Right atrium auricular region (tissue), 2 donors: ENCODE measurements at places on chromosomes 2 and 18.

DNA sequence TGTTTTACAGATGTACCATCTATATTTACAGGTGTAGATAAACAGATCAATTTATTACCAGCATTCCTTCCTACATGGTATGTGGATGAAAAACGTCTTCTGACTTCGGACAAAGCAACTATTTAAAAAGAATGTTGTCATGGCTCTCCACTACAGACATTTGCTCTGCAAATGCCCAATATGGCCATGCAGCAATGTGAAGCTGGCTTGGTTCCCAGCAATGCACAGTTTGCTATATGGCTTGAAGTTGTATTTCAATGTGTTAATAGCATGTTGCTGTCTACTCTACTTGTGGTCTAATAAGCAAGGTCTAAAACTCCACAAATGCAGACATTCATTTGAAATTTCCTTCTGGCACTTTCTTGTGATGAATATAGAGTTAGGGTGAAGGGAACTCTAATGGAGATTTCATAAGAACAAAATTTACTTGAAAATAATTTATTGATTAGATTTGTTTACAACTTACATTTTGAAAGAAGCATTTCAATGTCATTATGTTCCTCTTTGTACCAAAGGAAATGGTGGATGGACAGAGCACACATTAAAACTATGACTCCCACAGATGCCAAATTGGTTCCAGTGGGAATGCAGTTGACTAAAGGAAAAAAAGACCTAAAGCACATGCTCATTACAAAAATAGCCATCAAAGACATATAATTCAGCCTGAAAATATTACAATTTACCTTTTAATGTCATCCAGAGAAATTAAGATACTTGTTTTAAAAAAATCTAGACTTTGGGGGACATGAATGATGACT is 234.0 kb downstream of the DYM start:
- DNase-seq = no peak

GRCh38 chr2:25805987-25806386 is 72.3 kb downstream of the ASXL2 start:
- DNase-seq = no peak

- DNase-seq = no peak
Observed at GRCh38 chr2:17497718-17498117, 20.5 kb downstream of the RAD51AP2 start.

DNA sequence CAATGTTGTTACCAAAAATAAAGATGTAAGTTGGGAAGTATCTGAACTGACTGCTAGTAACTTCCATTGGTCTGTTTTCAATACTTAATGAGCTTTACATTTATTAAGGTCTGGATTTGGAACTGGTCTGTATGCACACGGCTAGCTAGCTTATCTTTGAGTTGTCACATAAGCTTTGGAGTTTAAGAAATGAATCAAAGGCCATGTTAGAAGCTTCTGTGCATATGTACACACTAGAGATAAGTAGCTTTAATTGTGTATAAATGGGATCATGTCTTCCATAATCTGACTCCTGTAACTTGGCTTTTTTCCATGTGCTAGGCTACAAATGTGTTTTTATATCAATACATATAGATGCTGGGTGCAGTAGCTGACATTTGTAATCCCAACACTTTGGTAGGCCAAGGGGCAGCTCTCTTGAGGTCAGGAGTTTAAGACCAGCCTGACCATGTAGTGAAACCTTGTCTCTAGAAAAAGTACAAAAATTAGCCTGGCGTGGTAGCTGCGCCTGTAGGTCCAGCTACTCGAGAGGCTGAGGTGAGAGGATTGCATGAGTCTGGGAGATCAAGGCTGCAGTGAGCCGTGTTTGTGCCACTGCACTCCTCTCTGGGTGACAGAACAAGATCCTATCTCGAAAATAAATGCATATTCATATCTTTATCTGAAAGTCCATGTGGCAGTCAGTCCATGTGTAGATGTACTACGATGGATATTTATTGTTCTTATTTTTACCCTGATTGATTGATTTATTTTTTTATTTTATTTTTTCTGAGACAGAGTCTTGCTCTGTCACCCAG is 27.2 kb downstream of the ATIC start:
- DNase-seq = no peak

GRCh38 chr2:128726911-128727310 is 408.2 kb upstream of the HS6ST1 start:
- DNase-seq = no peak

DNA sequence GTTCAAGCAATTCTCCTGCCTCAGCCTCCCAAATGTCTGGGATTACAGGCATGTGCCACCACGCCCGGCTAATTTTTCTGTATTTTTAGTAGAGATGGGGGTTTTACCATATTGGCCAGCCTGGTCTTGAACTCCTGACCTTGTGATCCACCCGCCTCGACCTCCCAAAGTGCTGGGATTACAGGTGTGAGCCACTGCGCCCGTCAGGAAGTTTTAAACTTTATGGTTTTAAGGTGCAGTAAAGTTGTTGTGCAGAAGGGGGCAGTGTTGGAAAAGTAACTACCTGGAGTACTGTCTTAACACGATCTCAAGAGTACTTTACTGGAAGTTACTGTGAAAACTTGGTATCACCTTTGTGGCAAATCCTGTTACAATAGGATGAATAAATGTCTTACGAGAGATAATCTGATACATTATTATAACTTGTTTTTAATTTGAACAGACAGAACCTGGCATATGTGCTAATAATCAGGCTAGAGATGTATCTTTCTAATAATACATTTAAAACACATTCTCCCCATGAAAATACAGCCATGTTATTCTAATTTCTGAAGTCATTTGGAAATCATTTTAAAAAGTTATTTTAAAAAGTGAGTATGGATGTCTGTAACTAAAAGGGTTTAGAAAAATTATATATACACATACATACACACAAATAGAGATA is 10.8 kb downstream of the SPDYA start:
- DNase-seq = no peak

- no peak for DNase-seq
Observed at GRCh38 chr2:227079726-227080125, 84.3 kb downstream of the COL4A4 start.

DNA sequence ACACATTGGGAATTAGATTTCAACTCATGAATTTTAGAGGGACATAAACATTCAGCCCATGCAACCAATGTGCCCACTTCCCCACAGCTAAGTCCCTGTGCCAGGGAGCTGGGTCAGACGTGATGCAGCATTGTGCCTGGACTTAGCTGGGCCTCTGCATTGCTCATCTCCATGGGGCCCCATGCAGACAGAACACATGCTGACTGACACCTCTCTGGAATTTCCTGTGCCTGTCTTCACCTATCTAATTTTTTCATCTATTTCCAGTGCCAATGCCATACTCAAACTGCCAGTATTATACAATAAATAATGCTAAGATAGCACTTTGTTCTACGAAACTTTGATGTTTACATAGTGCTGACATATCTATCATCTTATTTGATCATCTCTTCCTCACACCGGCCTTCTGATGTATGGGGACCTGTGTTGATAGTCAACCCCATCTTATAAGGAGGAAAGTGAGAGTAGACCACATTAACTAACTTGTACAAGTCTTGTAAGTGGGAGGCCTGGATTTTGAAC is 92.2 kb downstream of the CDC42EP3 start:
- no peak for DNase-seq

DNA sequence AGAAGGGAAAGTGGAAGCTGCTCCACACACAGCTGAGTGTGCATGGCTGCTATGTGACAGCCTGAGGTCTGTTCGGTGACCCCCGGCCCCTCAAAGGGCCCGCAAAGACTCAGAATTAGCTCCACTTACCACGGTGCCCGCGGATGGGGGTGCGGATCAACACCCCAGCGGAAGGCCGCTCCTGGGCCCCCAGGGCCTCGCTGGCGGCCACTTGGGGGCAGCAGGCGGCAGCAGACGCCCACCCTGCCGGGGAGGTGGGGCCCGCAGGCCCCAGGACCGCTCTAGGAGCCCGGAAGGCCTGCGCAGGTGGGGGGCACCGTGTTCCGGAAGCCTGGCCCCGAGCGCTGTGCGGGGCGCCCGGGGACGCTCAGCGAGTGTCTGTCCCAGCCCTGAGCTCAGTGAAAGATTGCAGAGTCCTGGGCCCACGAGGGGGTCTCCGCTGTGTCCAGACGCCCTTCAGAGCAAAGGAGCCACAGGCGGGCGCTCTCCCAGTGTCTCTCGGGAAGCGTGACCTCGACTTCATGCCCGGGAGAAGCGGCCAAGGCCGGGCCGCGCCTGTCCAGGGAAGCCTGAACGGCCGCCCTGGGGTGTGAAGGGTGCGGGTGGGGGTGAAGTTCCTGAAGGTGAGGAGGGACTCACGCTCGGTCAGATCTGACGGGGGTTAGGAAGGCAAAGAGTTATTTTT is 118.7 kb downstream of the VAPA start:
- no peak for DNase-seq

DNA sequence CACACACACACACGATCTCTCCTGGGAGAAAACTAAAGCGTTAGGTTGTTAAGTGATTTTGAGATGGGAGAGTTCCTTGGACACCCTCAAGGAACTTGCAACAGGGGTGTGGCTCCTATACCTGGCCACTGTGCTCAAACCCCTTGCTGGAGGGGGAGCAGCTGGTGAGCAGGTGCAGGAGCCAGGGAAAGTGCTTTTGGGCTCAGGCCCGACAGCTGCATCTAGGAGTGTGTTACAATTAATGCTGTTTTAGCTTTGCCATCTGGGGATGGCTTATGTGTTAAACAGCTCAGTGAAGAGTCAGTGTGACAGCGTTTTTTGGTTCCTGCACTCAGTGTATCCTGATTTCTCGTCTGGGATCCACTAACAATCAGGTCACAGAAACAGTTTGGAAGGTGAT is 510.8 kb downstream of the TRIB2 start:
- DNase-seq = no peak

GRCh38 chr2:79292958-79293315 is 133.4 kb upstream of the REG3A start:
- DNase-seq = no peak

DNA sequence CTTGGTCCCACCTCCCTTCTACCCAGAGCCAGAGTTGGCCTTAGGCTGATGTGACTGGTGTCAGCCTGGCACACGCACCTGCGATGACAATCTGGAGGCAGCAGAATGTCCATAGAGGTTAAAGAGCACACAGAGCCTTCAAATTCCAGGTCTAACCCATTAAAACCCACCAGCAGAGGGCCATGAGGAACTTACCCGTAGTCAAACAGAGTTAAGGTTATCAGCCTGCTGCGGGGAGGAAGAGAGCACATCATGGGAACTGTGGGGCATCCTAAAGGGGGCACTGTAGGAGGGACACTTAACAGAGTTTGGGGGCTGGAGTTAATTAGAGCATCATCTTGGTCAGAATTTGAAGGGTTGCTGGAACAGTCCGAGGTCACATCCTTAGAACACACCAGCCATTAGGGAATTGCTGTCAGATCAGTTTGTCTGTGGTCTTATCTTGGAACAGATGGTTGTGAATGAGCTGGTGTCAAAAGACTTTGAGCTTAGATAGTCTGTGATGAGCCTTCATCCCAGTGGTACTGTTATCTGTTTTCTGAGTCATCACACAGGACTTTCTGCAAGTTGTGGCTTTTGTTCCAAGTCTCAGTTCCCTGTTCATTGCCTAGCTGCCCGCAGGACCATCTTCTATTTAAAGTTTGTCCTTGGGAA is 248.6 kb downstream of the LOXHD1 start:
- no peak for DNase-seq

GRCh38 chr2:144356402-144356801 is 163.5 kb downstream of the ZEB2 start:
- DNase-seq = no peak

GRCh38 chr2:26571316-26571715 is 69.8 kb downstream of the CIB4 start:
- no peak for DNase-seq

DNA sequence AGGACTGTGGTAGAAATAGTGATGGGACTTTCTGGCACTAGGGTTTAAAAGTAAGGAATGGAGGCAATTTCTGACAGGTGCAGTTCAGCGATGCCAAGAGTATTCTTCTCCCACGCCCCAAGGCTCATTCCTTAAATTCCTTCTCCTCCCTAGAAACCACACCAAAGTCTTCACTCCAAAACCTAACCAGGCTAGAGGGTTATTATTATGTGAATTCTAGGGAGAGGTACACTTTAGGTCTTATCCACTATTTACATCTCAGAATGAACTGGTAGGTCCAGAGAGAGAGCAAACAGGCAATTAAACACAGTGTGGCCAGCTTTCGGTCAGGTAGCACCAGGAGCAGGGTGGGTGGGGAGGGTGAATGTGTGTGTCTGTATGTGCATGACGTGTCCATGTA is 11.4 kb downstream of the IL1F10 start:
- DNase-seq = no peak

DNA sequence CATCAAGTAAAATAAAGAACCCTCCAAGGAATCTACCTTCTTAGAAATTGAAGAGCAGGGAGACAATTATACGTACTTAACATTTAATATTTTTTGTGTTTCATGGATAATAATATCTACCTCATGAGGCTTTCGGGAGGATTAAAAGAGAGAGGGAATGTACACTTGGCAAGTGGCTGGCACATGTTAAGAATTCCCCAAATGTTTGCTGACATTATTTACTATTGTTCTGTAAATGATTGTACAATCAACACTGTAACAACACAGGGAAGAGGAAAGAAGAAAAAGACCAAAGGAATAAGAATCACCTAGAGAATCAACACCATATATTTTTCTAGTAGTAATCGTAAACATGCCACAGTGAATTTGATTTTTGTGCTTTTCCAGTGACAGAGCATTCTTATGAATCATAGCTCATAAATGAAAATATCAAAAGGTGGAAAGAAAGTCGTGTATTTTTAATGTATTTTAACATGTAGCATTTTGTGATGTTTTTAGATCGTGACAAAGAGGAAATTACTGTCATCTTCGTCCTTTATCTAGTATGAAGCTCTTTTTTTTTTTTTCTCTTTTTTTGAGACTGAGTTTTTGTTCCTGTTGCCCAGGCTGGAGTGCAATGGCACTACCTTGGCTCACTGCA is 67.3 kb downstream of the B3GNT2 start:
- DNase-seq = no peak

DNA sequence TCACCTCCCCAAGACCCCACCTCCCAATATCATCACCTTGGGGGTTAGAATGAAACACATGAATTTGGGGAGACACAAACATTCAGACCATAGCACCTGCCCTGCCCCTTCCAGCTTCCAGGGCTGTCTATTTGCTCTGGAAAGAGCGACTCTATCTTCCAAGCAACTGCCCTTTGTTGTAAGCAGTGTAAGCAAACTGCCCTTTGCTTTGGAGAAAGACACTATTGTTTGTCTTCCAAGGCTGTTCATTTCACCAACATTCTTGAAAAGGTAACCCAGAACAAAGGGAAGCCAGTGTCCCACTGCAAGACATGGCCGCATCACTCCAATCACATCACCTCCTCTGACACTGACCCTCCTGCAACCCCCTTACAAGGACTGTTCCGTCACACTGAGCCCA is 16.9 kb upstream of the SEH1L start:
- DNase-seq = no peak

DNA sequence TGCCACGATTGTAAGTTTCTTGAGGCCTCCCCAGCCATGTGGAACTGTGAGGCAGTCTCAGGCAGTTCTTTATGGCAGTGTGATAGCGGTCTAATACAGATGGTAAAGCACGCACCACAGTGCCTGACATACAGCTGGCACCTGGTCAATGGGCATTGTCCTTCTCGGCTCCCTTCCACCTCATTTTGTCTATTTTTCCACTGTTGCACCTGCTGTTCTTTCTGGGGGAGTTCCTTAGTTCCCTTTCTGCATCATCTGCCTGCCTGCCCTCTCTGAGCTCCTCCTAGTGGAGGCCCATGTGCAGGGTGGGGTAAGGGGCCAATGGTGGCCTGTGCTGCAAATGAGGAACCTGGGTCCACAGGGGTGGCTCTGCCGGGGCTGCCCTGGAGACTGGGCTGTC is 157.6 kb downstream of the LPIN1 start:
- DNase-seq = no peak
